ENCODE measurements at places on chromosomes 7 and 10.

GRCh38 chr7:111301891-111302290 is 211.0 kb downstream of the LRRN3 start:
- no peak for DNase-seq

DNA sequence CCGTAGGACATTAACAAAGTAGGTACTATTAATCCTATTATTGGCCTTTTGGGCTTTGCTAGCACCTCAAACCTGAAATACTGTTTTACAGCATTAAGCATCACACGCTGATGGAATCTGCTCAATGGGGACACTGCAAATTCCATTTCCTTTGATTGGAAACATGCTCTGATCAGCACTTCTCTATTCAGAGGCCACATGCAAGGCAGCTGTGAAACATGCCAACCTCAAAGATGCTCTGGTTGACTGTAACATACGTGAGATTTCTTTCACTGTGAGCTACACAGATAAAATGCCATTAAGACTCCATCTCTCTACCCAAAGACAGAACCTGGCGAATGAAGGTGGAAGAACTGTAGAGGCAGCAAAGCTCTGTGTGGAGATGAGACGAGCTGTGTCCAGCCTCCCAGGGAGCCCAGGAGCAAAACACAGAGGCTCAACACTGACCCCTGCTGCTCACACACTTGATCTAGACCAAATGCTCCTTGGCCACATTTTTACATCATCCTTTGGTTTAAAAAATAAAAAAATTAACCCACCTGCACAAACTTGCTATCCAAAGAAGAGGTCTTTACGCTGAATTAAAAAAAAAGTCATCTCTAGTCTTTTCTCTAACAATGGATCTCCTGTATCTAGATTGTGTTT is 8.0 kb downstream of the RSU1 start:
- peak; percentile 51 for DNase-seq

DNA sequence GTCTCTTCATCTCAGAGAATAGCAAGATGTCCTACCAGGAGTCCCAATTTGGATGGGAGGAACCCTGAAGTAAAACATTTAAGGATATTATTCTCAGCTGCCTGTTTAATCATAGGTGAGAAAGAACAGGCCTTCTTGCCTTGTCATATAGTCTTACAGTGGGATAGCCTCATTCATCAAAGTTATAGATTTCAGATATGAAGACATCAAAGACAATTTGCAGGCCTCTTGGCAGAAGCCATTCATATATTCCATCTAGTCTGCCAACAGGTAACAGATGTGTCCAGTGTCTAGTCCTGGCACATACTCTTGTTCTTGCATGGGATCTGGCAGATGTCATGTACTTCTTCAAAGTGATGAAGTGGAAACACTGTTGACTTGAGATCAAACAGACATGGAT is 601.3 kb upstream of the GHITM start:
- peak; percentile 98 for DNase-seq

DNA sequence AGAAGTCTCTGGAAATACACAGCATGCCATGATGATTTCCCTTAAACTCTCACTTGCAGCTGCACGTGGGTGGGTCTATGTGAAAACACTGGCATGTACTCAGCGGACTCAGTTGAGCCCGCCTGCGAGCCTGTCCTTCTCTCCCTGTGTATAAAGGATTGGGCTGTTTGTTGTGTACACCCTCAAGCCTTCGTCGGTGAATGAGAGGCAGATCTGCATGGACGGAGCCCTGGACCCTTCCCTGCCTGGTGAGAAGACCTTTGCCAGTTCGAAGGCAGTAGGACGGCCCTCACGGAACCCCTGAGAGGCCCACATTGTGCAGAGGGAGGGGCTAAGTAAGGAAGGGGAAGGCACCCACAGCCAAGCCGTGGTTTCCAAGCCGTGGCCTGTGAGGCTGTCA is 121.2 kb downstream of the WDFY4 start:
- DNase-seq = peak; percentile 76

- no peak for DNase-seq
These were observed 79.3 kb upstream of the SEC61G start for GRCh38 chr7:54838175-54838910.
